ENCODE measurements at places on chromosomes 4 and X.

- no peak for DNase-seq
These were observed 22.7 kb upstream of the ACSL1 start for GRCh38 chr4:184848510-184848909.

DNA sequence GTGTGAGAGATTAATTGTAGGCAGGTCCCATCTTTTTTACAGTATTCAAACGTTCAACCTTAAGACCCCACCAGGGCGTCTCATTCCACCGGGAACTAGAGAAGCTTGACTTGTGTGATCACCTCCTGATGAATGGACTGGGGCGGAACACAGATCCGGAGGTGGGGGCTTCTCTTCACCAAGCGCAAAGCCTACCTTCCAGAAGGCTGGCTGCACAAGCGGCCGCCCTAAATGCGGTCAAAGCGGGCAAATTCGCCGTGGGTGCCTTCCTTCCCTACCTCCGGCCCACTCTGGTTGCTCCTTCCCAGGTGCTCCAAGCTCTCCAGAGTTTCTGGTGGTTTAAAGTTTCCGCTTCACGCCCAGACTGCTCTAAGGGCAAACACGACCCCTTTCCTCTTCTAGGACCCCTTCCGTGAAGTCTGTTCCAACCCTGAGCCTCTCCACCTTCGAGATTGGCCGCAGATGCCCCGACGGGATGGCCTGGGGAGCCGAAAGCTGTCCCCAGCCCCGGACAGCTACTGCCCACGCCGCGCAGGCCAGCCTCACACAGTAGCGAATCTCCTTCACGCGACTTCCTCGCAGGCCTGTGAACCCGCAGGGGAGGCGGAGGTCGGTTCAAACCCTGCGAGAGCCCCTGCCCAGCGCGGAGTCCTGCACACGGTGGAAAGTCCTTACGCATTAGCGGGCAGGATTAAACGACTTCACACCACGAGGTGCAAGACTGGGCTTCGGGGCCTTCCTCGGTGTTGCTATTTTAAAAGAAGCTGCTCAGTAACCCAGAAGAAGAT, 1.6 kb upstream of the WWC2 start:
- DNase-seq, result no peak

- DNase-seq, result no peak
These were observed 178.2 kb downstream of the HS3ST1 start for GRCh38 chr4:11250510-11250909.

GRCh38 chr4:134200811-134201215, 776 bp downstream of the PABPC4L start:
- no peak for DNase-seq

DNA sequence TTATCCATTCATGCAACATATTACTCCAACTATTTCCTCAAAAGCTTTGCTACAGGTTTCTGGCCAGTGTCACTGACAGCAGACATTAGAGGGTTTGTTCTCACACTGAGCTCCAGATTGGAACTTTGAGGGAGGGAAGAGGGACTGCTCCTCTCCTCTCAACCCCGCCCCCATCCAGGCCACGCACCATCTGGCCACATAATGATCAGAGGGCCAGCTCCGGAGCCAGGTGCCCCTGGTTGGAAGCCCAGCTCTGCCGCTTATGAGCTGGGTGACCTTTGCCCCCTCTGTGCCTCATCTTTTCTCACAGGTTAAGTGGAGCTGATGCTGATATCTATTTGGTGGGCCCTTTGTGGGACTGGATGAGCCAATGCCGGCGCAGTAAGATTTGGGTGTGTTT, 55.8 kb downstream of the C4orf50 start:
- DNase-seq, result no peak

DNA sequence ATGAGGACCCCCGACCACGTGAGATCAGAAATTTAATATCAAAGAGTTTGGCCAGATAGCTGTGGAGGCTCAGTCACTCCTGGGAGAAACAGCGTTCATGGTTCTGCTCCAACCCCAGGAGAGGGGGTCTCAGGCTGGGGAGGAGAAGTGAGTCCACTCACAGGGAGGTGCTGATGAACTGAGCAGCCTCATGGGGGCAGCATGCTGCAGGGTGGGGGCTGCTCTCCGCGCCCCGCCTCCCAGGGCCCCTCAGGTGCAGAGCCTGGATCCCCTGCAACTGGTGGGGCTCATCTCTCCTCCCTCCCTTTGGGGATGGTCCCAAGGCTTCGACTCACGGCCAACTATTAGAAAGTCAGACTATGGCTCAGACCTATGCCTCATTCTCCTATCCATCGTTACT, 26.6 kb upstream of the C4orf50 start:
- no peak for DNase-seq

DNA sequence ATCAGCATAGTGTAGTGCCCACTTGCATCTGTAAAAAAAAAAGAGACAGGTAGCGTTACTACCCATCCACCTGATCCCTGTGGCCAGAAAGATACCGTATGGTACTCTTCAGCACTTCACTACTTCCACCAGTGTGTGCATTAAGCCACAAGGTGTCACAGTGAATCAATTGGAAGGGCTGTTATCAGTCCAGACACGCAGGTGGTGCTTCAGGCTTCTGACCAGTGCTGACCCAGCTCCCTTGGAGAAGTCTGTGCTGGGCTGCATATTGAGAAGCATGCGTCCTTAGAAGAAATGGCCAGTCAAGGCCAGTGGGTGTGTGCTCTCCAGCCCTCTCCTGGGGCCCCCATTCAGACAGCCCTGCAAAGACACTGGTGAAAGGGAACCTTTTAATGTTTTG, 10.6 kb downstream of the LDB2 start:
- no peak for DNase-seq

DNA sequence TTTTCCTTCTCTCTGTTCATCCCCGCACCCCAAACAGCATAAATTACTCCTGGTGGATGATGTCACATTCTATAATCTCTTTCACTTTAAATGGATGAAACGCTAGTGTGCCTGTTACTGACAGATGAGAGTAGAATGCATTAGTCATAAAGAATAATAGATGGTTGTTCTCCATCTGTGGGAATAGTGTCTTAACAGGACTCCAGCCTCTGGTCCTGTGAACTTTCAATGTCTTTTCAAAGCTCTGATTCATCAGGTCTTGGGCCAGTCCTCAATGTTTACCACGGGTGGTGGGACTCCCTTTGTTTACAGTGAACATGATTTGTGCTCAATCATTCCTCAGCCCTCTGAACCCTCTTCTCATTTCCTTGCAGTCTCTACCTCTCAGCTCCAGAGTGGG, 182.6 kb downstream of the GABRB1 start:
- DNase-seq, result no peak

DNA sequence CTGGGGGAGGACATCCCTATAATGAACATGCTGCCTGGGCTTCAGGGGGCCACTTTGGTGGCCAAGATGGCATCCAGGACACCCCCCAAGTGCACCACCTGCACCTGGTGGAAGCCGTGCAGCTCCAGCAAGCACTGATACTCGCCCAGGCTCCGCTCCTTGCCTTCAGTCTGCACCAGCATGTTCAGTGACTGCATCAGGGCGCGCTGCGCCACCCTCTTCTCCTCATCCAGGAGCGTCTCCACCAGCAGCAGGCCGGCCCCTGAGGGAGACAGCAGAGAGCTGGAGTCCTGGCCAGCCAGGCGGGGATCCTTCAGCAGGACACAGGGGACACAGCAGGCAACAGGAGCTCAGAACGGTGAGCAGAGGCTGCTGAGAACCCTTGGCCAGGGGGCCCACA, 11.3 kb upstream of the SLC25A6 start:
- no peak for DNase-seq

DNA sequence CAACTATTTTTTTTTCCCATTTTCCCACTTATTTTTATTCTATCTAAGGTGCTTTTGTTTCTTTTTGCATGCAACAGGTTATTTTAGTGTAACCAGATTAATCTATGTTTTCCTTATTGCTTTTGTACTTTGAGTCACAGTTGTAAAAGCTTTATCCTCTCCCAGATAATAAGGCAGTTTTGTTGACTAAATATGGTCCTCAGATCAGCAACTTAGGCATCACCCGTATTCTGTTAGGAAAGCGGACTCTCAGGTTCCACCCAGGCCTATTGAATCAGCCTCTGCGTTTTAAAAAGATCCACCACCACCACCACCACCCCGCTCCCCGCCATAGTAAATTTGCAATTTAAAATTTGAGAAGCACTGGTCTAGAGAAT, 58.6 kb upstream of the USP9X start:
- DNase-seq, result no peak

DNA sequence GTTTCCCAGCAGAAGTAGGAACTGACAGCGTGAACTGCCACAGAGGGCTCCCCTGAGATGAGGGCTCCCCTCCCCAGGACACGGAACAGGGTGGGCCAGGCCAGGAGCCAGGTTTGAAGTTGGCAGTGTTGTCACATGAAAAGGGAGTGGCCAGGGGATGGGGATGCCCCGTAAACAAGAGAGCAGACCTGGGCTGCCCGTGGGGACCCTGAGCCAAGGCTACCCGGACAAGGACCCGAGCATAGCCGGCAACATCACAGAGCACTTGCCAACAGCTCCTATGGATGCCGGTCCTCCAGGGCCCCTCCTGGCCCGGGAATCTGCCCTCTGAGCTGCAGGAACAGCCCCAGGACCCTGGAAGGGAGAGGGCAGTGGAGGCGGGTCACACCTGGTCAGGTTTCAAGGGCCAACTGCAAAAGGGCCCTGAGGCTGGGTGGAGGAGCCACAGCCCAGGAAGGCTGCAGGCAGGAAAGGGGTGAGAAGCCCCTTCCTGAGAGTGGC, 102.1 kb downstream of the CPZ start:
- no peak for DNase-seq

DNA sequence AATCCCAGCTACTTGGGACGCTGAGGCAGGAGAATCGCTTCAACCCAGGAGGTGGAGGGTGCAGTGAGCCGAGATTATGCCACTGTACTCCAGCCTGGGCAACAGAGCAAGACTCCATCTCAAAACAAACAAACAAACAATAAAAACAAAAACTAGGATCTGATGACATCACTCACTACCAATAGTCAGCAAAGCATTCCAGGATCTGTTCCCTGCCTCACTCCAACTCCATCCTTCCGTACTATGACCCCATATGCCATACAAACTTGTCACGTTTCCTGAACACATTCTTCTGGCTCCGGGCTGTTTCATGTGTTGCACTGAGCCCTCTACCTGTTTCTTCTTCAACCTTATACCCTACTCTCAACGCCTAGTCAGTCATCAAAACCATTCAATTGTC, 47.3 kb downstream of the RBM47 start:
- DNase-seq, result no peak

GRCh38 chr4:31947101-31947500, 1226.9 kb downstream of the PCDH7 start:
- no peak for DNase-seq

- DNase-seq, result no peak
These were observed 21.6 kb downstream of the PNMA6E start for GRCh38 chrX:153379508-153379907.

DNA sequence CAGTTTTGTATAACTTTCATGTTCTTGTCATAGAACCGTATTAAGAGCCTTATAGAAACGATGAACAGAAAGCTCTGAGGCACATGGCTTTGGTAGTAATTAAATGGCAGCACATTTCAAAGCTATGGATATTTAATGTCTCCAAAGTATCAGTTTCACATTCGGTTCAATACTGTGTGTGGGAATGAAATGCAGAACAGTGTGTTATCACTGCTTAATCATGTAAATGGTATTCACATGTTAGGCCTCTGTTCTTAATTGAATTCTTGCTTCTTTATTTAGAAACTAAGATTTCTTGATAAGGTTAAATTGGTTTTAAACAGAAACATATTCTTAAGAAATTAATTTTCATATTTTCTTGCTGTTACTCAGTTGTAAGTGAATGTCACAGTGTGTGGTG, 701.0 kb upstream of the PITX2 start:
- DNase-seq, result no peak

- no peak for DNase-seq
These were observed 9.3 kb upstream of the SYTL5 start for GRCh38 chrX:37997096-37997495.
